Smooth muscle cell of the brain vasculature (primary cell): ENCODE measurements at places on chromosomes 13 and 19.

- no peak for DNase-seq
Observed at GRCh38 chr19:29858000-29858596, 46.3 kb downstream of the CCNE1 start.

- DNase-seq: no peak
Observed at GRCh38 chr13:39779337-39780265, 124.1 kb downstream of the COG6 start.

DNA sequence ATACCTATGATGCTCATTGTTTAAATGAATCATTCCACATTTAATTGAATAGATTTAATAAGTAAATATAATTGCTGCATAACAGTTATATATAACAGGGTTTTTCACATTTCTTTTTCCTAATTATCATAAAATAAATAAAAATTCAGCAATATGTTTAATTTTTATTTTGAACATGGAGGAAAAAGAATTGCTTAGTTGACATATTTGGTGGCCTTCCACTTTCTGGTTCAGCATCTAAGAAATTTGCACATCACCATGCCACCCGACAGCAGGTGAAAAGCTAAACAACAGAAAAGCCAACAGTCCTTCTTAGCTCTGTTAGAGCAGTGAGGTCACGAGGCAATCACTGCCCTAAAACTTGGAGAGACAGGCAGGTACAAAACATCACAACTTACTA, 790.2 kb downstream of the GPC5 start:
- DNase-seq: no peak

DNA sequence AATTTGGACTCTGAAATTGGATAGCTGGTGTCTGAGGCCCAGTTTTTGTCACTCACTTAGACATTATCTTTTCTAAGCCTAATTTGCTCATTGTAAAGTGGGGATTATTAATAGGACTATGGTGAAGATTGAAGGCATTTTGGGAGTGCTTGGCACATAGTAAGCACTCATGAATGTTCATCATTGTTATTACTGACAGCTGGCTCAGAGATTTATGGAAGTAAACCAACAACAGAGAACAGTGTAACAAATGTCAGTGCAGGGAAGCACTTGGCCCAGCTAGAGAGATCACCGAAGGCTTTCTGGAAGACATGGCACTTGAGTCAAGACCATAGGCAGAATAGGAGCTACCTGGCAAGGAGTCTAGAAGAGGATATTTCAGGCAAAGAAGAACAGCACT, 92.3 kb downstream of the RFC3 start:
- no peak for DNase-seq

GRCh38 chr13:79287939-79288795, 117.9 kb downstream of the RBM26 start:
- DNase-seq: no peak

DNA sequence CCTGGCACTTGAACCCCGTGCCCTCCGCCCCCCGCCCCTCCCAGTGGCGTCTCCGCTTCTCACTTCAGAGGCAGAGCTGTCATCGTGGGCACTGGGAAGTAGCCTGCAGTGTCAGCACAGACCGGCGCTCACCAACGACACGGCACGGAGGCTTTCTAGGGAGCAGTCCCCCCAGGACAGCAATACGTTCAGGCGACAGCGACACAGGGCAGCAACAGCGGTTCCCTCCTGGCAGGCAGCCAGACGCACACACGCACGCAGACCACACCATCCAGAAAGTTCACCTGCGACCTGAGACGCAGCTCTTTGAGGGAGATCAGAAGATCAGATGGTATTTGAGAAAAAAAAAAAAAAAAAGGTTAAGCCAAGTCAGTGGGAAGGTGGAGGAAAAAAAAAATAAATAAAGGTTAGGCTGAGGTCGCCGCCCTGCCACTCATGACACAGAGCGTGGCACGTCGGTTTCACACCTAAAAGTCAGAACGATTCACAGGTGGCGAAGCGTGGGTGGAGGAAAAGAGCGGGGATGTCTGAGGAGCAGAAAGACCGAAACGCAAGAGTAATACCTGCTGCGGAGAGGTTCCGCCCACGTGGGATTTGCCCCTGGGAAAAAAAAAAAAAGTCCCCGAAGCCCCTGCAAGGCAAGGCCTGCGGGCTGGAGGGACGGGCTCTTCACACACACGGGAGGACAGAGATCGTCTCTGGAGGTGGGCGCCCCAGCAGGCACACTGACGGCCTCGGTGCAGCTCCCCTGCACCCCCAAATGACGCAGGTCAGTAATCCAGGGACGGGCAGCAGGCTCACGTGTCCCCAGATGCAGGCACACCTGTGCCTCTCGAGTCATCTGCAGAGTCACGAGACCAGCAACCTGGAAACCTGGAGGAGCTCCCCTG, 94.5 kb downstream of the GNG7 start:
- no peak for DNase-seq

DNA sequence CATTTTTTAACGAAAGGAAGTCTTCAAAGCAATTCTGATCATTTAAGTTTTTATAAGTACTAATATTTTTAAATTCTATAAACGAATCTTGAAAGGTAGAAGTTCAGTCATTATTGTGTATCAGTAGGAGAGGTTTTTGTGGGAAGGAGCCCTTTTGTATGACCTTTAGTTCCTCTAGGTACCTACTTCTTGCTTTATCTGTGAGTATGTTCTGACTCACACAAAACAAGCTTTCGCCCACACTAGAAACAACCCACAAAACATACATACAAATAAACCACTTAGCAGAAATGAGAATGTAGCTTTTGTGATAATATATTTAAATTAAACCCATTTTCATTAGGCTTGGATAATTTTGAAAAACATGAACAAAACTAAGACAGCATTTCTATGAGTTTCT, 27.8 kb downstream of the ERCC5 start:
- DNase-seq: no peak

DNA sequence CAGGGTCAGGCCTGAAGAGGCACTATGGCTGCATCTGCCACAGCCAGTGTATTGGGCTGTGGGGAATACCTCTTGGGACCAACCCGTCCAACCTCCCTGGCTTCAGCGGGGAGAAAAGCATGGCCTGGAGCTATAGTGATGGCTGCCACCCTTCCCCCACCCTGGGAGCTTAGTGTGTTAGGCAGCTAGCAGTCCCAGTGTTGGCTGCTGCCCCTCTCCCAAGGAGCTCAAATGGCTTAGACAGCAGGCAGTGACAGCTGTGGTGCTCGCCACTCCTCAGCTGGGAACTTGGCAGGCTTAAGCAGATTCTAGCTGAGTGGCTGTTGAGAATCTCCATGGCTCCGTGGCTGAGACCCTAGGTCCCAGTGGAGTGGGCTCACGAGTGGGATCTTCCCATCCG, 19.7 kb downstream of the ACOD1 start:
- no peak for DNase-seq

- no peak for DNase-seq
Observed at GRCh38 chr13:73000027-73000674, 58.7 kb upstream of the KLF5 start.

DNA sequence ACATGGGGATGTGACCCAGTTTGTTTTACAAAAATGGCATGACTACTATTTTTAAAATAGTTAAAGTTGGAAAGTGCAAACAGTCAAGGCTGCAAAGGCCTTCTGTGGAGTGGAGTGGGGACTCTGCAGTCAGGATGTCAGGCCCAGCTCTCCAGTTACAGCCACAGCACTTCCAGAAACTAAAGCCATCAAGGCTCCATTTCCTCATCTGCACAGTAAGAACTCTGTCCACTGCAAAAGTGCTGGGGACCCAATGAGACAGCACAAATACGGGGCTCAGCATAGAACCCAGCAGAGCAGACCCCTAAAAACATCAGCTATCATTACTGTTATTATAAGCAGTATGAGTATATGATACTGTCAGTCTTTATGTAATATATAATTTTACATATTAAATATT, 73.6 kb downstream of the SACS start:
- DNase-seq: no peak

DNA sequence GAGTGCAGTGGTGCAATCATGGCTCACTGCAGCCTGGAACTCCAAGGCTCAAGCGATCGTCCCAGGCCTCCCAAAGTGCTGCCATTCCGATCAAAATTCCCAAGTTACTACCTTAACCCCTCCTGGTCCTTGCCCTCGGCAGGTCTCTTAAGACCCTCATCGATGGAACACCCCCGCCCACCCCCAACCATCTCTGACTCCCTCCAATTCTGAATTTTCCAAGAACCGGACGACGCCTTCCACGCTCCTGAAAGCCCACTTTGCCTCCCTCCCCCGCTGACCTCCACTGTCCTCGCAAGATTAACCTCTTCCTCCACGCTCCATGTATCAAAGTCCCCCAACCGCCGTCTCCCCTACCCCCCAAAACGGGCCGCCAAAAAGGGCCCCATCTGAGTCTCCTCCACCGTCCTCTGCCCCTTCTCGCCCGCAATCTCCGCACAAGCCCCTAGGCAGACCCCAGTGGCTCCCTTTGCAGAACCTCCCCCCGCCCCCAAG, 539 bp downstream of the DAPK3 start:
- no peak for DNase-seq

GRCh38 chr13:106357198-106357597, 178.3 kb downstream of the EFNB2 start:
- peak; percentile 77 for DNase-seq

DNA sequence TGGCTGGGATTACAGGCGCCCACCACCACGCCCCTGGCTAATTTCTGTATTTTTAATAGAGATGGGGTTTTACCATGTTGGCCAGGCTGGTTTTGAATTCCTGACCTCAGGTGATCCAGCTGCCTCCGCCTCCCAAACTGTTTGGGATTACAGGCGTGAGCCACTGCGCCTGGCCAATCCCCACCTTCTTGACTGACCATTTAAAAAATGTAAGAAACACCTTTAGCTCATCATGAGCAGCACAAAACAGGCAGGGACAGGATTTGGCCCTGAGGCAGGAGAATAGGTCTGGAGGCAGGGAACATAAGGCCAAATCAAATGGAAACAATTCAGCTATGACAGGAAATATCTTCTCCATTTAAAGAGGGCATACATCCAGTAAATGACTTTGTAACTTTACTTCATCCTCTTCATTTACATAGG, 1.4 kb upstream of the MPV17L2 start:
- no peak for DNase-seq

GRCh38 chr19:28710278-28710677, 502.7 kb downstream of the UQCRFS1 start:
- peak; percentile 41 for DNase-seq

GRCh38 chr13:96681766-96682165, 312.5 kb downstream of the OXGR1 start:
- DNase-seq: no peak

- no peak for DNase-seq
Observed at GRCh38 chr19:56174550-56174949, 1.3 kb upstream of the GALP start.

- DNase-seq: no peak
Observed at GRCh38 chr19:19749117-19749907, 16.4 kb upstream of the ZNF14 start.

GRCh38 chr19:29805031-29805965, 6.5 kb upstream of the CCNE1 start:
- DNase-seq: no peak

DNA sequence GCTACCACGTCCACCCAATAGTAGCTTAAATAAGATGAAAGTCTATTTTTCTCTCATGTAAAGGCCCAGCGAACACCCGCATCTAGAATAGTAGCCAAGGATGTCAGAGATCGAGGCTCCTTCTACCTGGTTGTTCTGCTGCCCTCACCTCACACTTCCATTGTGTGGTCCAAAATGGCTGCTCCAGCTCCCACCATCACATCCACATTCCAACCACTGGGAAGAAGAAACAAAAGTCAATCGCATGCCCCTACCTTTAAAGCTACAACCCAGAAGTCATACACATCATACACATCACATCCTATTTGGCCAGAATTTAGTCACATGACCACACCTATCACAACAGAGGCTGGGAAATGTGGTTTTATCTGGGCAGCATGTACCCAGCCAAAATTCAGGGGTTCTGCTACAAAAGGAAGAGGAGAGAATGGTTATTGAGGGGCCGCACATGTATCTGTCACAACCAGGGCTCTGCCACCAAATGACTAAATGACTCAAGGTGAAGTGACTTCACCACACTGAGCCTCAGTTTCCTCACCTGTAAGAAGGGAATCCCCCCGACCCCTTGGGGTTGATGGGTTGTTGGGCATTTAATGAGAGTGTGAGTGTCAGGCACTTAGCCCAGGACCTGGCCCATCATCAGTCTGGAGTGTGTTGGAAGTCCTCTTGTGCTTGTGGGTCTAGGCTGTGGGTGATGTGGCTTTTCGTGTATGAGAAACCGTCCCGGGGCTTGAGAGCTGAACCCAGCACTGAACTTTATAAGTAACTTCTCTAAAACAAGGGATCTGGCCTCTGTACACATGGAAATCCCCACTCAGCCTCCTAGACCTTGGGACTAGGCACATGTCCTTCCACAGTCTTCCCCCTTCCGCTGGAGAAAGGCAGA, 10.2 kb upstream of the CBLC start:
- no peak for DNase-seq

- DNase-seq: no peak
Observed at GRCh38 chr19:15138427-15138826, 31.2 kb downstream of the SYDE1 start.

DNA sequence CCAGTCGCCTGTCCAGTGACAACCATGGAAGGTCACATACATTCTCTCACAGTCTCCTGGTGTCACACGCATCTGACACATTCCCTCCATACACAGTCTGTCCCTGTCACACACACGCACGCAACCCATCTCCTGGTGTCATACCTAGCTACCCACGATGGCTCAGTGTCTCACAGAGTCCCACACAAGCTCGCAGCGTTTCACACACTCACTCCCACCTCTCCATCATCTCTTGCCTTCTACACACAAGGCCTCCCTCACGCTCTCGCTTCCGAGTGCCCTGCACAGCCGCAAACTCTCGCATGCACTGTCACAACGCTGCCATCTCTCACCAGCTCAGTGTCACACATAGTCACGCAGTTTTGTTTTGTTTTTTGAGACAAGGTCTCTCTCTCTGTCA, 1.2 kb upstream of the GNG8 start:
- no peak for DNase-seq

- DNase-seq: no peak
Observed at GRCh38 chr19:30153326-30154210, 211.5 kb downstream of the URI1 start.

DNA sequence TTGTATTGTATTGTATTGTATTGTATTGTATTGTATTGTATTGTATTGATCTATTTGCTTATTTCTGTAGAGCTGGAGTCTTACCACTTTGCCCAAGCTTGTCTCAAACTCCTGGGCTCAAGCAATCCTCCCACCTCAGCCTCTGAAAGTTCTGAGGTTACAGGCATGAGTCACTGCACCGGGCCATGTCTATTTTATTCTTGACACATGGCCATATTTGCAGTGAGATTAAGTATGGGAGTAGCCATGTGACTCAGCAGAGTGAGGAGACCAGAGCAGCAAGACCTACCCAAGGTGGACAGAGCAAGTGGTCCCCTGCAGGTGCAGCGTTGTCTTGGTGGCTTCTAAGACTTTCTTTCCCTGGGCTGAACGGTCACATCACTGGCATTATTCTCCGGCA, 49.1 kb upstream of the UBAC2 start:
- no peak for DNase-seq

- DNase-seq: no peak
Observed at GRCh38 chr13:98970330-98970729, 7.5 kb downstream of the DOCK9 start.

GRCh38 chr13:73440296-73440895, 381.6 kb downstream of the KLF5 start:
- DNase-seq: no peak
